A549 treated with AZD2906 at 1 μM for 4 hours (cell line): ENCODE measurements at places on chromosomes 1 and 21. TPM values are rescaled to one million over a fixed set of nuclear protein-coding genes. Genes with fewer than 3 reads are reported as not detected.

The ZNF697 gene
- 1.4 to 1.7 TPM (median 1.4 TPM) in 5 replicates for total RNA-seq

The FAM3B gene
- total RNA-seq, result not detected in 5 replicates

The S100A9 gene
- 0.45 to 0.90 TPM (median 0.59 TPM) in 5 replicates for total RNA-seq

The LCE1F gene
- total RNA-seq, result not detected in 5 replicates

The HCRTR1 gene
- total RNA-seq, result 0.09 TPM in 1 of 5 replicates, not detected in the others

The JAM2 gene
- 0.02 to 0.08 TPM in 2 of 5 replicates, not detected in the others for total RNA-seq

The CCT3 gene
- total RNA-seq, result 364 to 420 TPM (median 388 TPM) in 5 replicates

The NUCKS1 gene
- total RNA-seq, result 88.2 to 130 TPM (median 104 TPM) in 5 replicates

The RPE65 gene
- total RNA-seq, result not detected in 5 replicates

The TGFBR3 gene
- total RNA-seq, result 6.5 to 10.2 TPM (median 7.8 TPM) in 5 replicates

The C1orf185 gene
- not detected in 5 replicates for total RNA-seq

The SELP gene
- not detected in 5 replicates for total RNA-seq

The HRNR gene
- total RNA-seq, result 0.01 TPM in 2 of 5 replicates, not detected in the others

The NR5A2 gene
- total RNA-seq, result 2.6 to 4.4 TPM (median 3.2 TPM) in 5 replicates

The ZMYND12 gene
- total RNA-seq, result 0.14 to 0.63 TPM (median 0.34 TPM) in 5 replicates

The CYP4A11 gene
- not detected in 5 replicates for total RNA-seq

The SV2A gene
- total RNA-seq, result 0.06 to 0.15 TPM (median 0.10 TPM) in 5 replicates
